GM20000 (cell line): ENCODE measurements at places on chromosomes 12 and 14.

- DNase-seq = no peak
Measured at GRCh38 chr14:98458702-98459101, 813.3 kb downstream of the BCL11B start.

DNA sequence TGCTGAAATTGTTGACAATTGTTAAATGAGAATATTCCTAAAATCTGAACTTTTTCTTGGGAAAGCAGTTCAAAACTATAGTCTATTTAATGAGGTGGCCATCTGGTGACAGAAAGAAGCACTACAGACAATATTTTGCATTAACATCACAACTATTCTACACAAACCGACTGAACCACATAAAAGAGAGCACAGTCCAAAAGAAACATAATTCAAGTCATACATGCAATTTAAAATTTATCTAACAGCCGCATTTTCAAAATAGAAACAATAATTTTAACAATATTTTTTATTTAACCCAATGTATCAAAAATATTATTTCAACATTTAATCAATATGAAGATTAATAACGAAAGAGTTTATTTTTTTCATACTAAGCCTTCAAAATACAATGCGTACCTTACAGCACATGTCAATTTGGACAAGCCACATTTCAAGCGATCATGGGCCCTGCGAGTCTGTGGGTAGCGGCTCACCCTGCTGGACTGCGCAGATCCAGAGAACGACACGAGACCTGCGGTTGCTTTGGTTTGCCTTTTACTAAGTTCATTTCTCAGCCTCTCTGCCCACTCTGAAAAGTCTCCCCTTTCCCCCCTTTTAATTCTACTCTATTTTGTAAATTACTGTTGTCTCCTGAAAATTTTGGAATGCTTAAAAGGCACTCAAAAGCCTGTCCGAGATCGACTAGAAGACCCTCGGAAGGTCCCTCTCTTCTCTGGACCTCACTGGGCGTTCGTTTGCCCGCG lies 947 bp upstream of the LRRC9 start:
- peak; percentile 51 for DNase-seq

DNA sequence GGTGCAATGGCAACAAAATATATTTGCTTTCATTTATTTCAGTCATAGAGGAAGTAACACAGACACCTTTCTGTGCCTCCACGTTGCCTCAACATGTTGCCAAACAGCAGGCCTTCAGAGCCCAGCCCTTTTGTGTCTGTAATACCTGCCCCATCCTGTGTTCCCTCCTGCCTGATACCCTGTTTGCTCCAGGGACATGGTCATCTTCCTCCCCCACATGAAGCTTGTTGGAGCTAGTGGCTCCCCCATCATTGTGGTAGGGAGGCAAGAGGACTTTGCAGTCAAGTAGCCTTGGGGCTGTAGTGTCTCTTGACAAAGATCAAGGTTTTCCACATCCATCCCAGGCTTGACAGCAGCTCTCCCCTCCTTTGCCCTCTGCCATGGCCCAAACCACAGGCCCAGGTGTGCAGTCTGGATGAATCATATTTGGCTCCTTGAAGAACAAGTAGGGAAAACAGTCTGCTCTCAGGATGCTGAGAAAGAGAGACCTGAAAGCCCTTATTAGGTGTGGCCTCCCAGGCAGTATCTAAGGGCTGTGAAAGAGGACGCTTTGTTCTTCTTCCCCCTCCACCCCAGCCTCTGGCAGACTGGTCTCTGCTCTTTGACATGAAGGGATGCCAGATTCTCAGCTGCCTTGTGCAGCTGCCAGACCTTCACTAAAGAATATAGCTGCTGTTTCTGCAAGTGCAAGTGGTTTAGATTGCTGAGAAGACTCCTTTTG lies 329.0 kb downstream of the C12orf75 start:
- DNase-seq = no peak

DNA sequence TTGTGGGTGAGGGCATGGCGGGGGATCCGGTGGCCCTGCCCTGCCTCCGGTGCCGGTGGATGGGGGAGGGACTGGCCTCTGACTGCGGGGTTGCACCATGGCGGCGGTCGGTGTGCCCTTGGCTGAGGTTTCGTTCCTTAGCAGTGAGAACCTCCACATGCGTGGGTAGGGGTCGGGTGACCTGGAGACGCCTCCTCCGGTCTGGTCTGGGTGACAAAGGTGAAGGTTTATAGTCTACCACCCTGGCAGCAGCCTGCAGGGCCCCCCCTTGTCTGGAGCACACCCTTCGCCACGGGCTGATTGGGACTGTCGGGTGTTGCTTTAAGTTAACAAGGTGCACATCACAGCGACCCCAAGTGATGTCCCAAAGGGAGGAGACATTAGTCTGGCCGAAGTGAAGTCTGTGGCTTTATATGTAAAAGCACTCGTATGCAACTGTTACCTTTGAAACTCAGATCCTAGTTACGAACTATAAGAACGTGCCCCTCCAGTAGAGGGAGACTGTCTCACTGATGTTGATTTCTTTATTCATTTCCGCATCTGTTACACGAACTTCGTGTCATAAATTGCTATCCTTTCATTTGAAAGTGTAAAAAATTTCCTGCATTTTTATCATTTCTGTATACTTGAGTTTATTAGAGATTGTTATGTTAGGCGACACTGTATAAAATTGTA lies 74.4 kb downstream of the WDR20 start:
- DNase-seq = no peak

GRCh38 chr14:20798318-20798717 lies 4.3 kb downstream of the RNASE1 start:
- DNase-seq = no peak

DNA sequence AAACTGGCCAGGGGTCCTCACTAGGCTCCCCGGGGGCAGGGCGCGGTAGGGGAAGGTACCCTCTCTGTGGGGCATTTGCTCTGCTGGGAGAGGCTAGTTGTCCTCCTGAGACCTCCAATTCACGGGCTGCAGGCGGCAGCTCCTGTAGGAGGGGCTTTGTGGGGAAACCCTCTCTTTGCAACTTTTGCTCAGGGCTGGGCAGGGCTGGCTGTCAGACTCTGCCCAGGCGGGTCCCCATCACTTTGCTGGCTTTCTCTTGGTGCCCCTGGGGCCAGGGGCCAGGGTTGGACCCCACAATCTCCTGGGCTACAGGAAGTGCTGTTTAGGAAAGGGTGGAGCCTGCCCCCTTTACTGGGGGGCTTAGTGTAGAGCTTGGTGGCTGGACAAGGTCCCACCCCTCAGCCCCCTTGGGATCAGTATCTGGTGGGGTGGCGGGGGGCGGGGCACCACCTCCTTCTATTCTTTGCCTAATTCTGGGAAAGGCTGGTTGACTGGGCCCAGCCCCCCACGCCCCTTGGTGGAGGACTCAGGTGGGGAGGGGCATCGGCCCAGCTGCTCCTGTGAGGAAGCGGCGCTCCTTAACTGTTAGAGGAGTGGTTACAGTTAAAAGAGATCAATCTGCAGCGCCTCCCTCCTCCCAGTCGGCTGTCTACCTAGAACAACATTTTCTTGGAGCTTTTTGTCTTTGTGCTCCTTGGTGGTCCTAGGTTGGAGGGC lies 918.7 kb downstream of the AACS start:
- DNase-seq = no peak

- no peak for DNase-seq
Measured at GRCh38 chr12:25362646-25363045, 111.9 kb upstream of the KRAS start.

DNA sequence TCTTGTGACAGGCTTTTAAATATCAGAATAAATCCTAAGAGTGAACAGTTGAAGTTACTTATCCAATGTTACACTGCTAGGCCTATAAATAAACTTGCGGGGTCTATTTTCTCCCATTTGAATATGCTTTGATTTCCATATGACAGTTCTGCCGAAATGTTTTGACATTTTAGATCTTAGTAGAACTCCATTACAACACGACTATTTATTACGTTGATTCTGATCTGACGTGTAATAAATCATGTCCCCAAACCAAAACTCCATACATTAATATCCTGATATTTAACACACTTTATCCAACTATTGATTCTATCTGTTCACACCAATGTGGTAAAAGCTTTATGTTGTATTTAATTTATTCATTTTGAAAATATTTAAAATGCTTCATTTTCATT lies 16.1 kb upstream of the NEMF start:
- DNase-seq = no peak

DNA sequence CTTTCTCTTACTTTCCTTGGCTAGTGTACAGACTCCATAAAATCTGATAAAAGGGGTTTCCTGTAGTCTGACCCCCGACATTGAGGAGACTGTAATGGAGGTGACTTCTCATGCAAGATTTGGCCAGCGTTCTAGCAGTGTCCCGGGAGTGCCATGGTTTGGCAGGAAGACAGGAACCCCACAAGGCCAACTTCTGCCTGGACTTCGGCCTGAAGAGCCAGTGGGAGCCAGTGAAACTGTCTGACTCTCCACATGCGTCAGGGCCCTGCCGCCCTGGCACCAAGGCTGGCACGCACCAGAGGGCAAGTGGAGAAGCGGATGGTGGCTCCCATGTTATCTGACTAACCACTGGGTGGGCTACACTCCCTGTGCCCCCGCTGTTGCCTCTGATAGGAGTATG lies 70.5 kb downstream of the TMEM260 start:
- no peak for DNase-seq
